ENCODE measurements at places on chromosomes 5 and 9.

DNA sequence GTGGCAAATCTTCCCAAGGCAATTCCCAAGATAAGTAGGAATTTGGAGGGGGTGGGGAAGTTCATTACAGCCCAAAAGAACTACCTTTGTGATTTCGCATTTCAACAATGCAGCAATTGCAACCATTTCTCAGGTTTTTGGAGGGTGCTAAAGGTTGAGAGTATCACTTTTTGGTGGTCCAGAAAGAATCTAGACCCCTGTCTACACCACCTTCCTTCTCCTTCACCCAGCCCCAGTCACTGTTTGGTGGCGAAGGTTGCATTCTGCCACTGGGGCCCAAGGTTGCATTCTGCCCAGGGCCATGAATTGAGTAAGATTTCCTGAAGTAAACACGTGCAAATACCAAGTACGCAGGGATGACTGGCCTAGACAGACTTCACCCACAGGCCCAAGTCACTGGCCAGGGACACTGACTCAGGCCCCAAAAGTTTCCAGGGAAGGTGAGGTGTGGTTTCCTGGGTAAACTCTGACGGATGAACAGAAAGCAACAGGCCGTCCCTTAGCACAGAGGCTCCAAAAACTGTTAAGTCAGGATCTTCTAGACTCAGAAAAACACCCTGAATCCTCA lies 5.7 kb downstream of the PDE6A start:
- no peak for DNase-seq

DNA sequence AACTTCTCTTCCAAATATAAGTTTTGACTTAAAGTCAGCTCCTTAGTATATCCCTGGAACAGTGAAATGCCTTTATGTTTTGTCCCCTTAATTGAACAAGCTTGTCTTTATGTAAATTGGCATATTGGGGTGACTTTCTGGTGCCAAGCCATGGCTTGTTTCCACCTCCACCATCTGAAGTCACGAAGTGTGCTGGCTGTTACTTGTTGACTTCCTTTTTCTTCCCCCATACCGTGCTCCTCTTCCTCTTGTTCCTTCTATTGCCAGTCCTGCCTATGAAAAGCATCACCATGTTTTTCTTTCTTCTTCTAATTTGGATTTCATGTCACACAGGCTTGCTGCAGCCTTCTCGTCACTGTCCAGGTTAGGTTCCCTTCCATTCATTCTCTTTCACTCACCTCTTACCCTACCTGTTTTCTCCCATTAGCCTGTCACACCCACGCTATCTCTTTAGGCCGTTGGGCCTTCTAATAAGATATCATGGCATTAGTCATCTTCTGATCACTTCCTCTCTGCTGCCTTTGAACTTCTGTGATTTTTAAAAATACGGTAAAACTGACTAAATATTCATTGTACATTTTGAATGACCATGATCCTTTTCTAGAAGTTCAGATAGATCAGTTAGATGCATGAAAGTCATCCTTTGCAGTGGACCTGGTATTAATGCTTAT lies 48.1 kb downstream of the IQGAP2 start:
- DNase-seq: no peak

DNA sequence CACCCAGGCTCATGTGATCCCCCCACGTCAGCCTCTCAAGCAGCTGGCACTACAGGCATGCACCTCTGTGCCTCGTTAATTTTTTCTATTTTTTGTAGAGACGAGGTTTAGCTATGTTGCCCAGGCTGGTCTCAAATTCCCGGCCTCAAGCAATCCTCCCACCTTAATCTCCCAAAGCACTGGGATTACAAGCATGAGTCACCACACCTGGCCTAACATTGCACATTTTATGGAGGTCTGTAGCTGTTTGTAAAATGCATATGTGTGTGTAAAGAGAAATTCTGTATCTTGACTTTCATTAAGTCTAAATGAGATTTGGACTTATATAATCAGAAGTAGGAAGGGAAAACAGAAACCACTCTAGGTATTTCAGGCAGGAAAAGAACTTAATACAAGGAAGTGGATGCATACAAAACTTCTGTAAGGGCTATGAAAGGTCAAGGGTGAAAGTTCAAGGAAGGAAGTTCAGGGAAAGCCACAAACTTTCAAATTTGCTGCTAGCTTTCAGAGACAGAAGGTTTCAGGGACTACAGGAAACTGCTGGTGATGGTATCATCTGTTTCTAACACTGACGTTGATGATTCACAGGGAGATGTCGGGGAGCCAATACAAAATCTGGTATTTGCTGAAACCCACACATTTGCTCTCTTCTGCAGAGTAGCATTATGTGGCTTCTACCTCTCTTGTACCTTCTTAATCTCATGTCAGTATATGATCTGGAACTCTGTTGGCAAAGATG lies 209.4 kb downstream of the PIK3R1 start:
- peak; percentile 67 for DNase-seq

DNA sequence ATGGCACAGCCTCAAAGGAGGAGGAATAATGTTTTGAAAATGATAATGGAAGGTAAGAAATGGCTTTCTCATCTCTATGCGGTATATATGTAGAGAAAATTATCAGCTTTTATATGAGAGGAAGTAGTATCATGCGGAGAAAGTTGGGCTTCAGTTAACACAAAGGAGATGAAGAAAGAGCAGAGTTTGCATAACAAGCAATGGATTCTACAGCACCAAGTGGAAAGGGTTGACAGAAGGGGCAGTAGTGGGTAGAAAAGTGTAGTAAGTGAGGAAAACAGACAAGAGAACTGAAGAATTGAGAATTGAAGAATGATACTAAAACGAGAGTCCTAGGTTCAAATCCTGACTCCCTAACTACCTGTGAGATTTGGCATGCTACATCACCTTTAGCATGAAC lies 51.0 kb downstream of the GNG10 start:
- no peak for DNase-seq

- no peak for DNase-seq
Measured at GRCh38 chr5:9543311-9543920, 2.5 kb downstream of the SEMA5A start.

DNA sequence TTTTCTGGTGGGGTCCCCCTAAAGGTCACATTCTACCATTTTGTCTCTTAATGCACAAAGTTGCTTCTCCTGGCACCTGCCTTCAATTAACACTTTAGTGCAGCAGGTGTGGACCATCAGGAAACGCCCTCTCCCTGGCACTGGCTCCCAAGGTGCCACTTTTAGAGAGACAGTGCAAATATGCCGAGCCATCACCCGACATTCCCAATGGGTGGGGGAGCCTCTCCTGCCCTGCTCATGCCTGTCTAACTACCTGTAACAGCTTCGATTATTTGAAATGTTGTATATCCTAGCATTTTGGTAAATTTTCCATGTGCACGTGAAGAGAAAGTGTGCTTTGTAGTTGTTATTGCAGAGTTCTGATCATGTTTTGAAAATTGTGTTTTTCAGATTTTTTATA lies 13.2 kb upstream of the LRRC14B start:
- DNase-seq: no peak

- no peak for DNase-seq
Measured at GRCh38 chr9:78319197-78320029, 22.5 kb downstream of the PSAT1 start.

GRCh38 chr9:2083479-2083878 lies 68.3 kb downstream of the SMARCA2 start:
- no peak for DNase-seq

- no peak for DNase-seq
Measured at GRCh38 chr5:73938280-73938937, 312.4 kb downstream of the ARHGEF28 start.

DNA sequence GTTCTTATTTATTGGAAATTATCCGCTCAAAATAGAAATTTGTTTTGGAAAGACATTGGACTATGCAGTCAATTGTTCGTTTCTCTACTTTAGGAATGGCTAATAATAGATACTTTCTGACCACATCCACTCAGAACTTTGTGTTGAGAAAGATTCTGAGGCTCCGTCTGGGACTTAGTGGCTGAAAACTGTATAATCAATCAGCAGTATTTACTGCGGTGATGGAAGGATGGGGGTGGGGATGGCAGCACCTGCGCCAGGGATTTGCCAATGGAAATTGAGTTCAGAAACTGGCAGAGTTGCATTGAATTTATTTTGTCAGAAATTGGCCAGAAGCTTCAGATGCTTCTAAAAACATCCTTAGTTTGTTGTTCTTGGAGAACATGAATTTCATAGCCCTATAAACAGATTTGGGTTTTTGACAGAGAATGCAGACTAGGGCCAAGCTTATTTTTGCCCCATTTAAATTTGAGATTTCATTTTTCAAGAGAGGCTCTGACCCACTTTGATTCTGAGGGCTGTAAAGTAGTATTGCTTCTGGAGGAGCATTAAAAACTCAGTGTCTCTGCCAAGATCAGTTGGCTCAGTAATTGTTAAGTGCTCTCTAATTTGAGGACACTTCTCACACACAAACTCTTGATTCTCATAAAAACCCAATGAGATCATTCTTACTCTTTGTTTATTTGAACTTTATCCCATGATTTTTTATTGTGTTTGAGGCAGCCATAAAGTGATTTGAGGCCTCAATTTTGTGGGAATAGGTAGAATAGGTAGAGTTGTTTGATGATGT lies 215.1 kb downstream of the CD180 start:
- no peak for DNase-seq

DNA sequence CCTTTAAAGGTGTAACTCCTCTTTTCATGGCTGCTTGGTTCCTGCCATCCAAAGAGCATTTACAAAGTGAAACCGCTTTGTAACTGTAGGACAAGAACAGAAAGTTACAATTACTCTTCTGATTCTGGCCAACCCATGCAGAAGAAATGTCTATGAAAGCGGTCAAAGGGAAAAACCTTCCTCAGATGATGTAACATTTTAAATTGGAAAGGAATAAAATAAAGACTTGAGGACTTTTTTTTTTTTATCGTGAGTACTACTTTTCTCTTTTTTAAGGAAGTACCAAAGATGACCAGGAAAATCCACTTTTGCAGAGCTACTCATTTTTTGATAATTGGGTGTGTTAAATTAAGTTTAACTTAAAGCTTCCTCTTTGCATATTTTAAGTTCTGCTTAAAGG lies 13.0 kb upstream of the C9orf72 start:
- no peak for DNase-seq

GRCh38 chr5:14131855-14132503 lies 11.2 kb upstream of the TRIO start:
- DNase-seq: no peak

DNA sequence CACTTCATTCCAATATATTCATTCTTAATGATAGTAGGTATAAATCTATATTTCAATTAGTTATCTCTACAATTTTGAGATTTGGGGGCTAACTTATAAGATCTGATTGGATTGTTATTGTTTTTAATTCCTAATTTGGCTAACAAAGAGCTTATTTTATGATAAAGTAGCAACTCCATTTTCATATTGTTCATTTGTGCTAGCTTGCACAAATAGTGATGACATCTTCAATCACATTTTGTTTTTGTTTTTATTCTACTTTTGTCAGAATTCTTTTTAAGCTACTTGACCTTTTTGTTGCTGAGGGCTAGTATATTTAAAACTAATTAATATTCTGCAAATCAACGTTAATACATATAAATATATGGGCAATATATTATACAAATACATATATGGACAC lies 22.8 kb downstream of the MARCHF3 start:
- no peak for DNase-seq

DNA sequence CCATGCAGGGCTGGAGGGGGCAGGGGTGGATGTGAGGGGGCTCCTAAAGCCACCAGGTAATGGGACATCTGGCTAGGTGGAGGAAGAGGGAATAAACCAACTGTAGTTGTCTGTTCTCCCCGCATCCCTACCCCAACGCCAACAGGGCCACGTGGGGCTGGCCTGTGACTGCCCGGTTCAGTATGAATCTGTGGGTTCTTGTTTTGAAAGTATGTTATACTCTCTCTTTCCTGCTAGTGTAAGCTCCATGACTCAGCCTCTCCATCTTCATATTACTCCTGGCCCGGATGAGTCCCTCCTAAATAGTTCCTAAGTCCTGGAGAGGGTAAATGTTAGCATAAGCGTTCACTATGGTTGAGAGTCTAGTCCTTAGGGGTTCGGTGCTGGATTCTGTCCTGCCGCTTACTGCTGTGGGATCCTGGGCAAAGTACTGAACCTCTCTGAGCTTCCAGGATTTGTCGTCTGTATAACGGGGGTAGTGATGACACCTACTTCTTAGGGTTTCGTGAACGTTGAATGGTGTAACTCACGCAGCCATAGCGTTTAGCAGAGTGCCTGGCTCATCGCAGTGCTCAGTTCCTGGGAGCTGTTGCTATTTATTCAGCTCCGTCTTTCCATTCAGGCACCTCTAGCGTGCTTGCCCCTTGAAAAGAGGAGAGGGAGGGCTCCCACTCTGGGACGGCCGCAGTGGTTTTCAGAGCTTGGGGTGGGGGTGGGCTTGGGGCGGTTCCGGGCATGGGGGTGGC lies 28.8 kb downstream of the LHX2 start:
- no peak for DNase-seq

- no peak for DNase-seq
Measured at GRCh38 chr5:157267025-157267424, 1.1 kb downstream of the CYFIP2 start.

- DNase-seq: no peak
Measured at GRCh38 chr5:35890021-35891020, 33.6 kb downstream of the IL7R start.

DNA sequence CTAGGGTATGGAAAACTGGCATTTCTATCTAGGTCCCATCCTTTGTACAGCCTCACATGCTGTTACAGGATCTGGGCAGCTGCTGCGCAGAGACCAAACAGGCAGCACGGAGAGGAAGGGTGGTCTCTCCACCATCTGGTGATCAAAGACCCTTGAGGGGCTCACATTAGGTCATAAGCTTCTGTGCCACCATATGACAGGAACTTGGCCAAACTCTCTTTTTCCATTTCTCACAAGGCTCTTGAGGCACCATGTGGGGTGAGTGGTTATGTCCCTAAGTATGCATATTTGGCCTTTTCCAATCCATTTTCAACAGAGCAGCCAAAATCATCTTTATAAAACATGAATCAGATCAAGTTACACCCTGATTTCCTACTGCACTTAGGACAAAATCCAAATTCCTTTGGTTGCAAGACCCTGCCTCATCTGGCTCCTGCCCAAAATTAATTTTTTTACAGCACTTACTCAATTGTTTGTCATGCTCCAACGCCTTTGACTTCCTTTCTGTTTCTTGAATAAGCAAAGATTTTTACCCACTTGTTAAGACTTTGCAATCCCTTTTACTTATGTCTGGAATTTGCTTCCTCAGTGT lies 730.0 kb downstream of the MAT2B start:
- DNase-seq: no peak

DNA sequence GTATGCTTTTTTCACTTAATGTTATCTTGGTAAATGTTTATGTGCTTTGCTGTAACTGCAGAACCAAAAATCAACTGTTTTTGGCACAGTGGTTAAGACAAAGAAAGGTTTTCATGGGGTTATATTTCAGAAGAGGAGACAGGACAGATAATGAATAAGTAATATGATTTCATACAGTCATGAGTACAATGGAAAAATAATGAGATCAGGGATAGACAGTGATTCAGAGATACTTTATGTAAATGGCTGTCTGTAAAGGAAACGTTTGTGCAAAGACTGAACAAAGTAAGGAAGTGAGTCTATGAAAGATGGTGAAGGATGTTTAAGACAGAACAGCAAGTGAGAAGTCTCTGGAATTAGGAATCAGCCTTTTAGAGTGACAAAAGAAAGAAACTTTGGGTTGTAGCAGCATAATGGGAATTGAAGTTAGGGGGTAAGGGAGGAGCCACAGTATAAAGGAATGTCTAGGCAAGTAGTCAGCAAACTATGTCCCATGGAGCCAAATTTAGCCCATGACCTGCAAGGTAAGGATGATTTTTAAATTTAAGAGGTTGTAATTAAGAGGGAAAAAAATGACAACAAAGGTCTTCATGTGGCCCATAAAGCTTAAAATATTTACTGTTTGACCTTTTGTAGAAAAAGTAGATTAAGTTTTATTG lies 55.0 kb downstream of the TNPO1 start:
- DNase-seq: no peak
